ENCODE measurements at places on chromosomes 12 and 14. TPM values are rescaled to one million over a fixed set of nuclear protein-coding genes. Genes with fewer than 3 reads are reported as not detected.

The PTGR2 gene
- 4.2 TPM for total RNA-seq

The TMEM229B gene
- 2.0 TPM for total RNA-seq

The KRT74 gene
- total RNA-seq: not detected

The ZNF268 gene
- total RNA-seq: 23.0 TPM

The NEK9 gene
- 35.2 TPM for total RNA-seq

The RD3L gene
- 0.17 TPM for total RNA-seq

The MAP1LC3B2 gene
- not detected for total RNA-seq

The NFATC4 gene
- total RNA-seq: 3.6 TPM

The MGP gene
- total RNA-seq: 0.98 TPM

The POLR3B gene
- total RNA-seq: 12.2 TPM

The TSPAN11 gene
- total RNA-seq: 1.2 TPM

The NID2 gene
- 23.3 TPM for total RNA-seq

The SYCP3 gene
- not detected for total RNA-seq

The PIWIL1 gene
- total RNA-seq: not detected

The NFKBIA gene
- total RNA-seq: 46.9 TPM

The OR6C2 gene
- total RNA-seq: not detected

The TAS2R46 gene
- 6.7 TPM for total RNA-seq

The MYH6 gene
- 0.17 TPM for total RNA-seq

The DHRS1 gene
- total RNA-seq: 30.3 TPM

The NXPH4 gene
- total RNA-seq: not detected

The PTGDR gene
- total RNA-seq: 1.4 TPM

The KRT85 gene
- not detected for total RNA-seq

The PKP2 gene
- total RNA-seq: 35.7 TPM

The BICD1 gene
- 1.3 TPM for total RNA-seq

The VPS37B gene
- 4.4 TPM for total RNA-seq

The REM2 gene
- total RNA-seq: 0.08 TPM

The MPHOSPH9 gene
- 51.0 TPM for total RNA-seq

The CBLN3 gene
- total RNA-seq: 0.79 TPM

The INSM2 gene
- total RNA-seq: under 0.01 TPM

The TMTC1 gene
- 1.2 TPM for total RNA-seq

The ASCL1 gene
- total RNA-seq: not detected

The KLHL33 gene
- 0.23 TPM for total RNA-seq

The ESPL1 gene
- 19.3 TPM for total RNA-seq

The LRTM2 gene
- total RNA-seq: not detected

The SIX6 gene
- not detected for total RNA-seq

The TUNAR gene
- 0.14 TPM for total RNA-seq

The OLR1 gene
- 0.37 TPM for total RNA-seq

The PIK3C2G gene
- total RNA-seq: 40.1 TPM

The DHRS7 gene
- 180 TPM for total RNA-seq

The DLST gene
- total RNA-seq: 58.0 TPM

The PIANP gene
- not detected for total RNA-seq

The HOXC12 gene
- not detected for total RNA-seq

The ENDOU gene
- 0.25 TPM for total RNA-seq

The EML5 gene
- 3.8 TPM for total RNA-seq

The CLEC1B gene
- total RNA-seq: 28.0 TPM

The POTEM gene
- not detected for total RNA-seq

The TCTN2 gene
- total RNA-seq: 1.9 TPM

The CORO1C gene
- 45.8 TPM for total RNA-seq

The KRT7 gene
- 0.37 TPM for total RNA-seq

The RNFT2 gene
- 0.17 TPM for total RNA-seq

Data from liver (tissue), 10 donors.